SHP77 (cell line): ENCODE measurements at places on chromosomes 2 and 18.
A peak's percentile ranks its signal among the peaks of the same experiment; 100 is the strongest.

DNA sequence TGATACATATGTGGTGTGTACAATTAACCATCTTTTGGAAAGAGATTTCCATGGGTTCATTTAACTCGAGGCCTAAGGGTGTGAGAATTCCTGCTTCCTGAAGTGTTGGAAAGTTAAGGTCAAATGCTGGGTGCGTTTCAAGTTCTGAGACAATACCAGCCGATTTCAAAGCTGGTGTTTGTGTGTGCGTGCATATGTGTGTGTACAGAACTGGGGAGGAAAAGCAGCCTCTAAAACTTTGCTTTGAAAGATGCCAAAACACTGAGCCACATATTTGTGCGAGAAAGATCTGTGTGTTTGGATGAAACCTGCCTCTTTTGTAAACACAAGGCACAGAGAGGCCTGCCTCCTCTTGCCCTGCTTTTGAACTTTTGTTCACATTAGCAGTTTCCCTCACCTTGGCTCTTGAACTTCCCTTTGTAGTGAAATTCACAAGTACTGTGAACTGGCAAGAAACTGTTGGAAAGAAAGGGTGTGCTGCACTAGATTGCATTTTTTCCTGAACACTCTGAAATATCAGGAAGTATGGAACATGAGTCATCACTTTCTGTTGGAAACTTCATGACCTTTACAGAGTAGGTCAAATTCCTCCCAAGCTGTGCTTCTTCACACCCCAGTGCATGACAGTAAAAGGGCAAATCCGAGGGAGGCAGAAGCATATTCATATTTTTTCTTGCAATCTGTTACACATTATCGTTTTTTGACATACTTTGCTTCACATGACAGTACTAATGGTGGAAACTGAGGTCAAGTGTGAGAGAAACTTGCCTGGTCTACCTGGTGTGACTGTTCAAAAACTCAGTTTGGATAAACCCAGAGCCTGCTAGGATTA is 20.0 kb upstream of the CAVIN2 start:
- no peak for DNase-seq

DNA sequence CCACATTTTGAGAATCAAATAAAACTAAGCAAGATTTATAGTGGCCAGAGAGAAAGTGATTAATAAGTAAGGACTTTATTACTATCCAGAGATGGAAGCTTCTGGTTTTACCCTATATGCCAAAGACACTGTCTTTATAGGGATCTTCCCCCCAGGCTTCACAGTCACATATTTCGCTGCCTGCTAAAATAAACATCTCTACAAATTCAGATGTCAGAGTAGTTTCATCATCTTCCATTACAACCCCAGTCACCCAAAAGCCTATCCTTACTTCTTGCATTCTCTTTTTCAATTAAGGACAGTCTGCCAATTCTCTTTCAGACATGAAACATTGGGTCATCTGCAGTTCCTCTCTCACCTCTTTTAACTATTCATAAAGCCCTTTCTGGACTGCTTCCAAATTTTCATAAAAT is 28.3 kb downstream of the CREB1 start:
- no peak for DNase-seq

- DNase-seq = no peak
Observed at GRCh38 chr2:99183025-99183424, 2.0 kb downstream of the MRPL30 start.

- no peak for DNase-seq
Observed at GRCh38 chr2:237271698-237272652, 142.0 kb downstream of the COL6A3 start.

- DNase-seq = no peak
Observed at GRCh38 chr18:51053814-51054213, 23.8 kb downstream of the SMAD4 start.

DNA sequence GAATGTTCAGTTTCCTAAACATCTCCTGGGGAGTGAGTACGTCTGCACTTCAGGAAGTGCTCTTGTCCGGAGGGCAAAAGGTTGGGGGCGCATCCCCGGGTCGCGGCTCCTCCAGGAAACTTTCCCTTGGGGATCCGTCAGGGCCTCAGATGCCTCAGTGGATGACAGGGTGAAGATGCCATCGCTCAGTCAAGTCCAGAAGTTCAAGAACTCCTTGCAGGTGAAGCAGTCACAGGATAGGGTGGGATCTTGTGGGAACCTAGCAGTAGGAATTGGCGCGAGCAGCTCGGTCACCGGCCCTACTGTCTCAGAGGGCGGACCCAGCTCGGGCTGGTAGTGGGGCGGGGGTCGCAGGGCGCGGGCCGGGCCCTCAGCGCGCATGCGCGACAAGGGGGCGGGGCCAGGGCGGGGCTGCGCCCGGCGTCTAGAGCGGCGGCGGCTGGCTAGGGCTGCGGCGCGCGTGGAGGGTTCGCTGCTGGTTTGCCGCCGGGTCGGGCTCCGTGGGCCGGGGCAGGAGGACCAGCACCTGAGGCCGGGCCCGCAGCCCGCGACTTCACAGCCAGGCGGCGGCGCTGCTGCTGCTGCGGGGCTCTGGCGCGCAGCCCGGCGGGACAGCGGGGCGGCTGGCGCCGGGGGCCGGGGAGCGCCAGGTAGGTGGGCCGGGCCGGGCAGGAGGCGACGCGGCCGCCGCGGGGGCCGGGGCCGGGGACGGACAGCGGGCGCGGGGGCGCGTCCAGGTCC is at the start of gene INPP4A:
INPP4A (plus strand) TSS at position 423 of the 741 bp plus-strand sequence. CDS start 75,191 bp downstream, outside the sequence.
- DNase-seq = peak; percentile 68

DNA sequence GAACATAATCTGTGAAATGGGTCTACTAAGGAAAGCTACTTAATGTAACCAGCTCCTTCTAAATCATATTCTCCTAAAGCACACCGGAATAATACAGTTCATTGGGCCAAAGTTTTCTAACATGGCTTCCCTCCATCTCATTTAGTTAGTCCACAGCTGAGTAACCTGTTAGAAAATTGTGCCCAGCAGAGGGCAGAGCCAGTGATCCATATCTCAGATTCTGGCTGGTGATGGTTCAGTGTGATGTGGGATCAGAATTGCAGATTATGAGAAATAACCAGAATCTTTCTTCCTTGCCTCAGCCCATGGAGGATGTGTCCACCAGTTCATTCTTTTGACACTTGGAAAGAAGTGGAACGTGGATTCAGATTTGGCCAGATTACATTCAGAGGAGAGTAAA is 9.4 kb upstream of the CTLA4 start:
- DNase-seq = no peak

DNA sequence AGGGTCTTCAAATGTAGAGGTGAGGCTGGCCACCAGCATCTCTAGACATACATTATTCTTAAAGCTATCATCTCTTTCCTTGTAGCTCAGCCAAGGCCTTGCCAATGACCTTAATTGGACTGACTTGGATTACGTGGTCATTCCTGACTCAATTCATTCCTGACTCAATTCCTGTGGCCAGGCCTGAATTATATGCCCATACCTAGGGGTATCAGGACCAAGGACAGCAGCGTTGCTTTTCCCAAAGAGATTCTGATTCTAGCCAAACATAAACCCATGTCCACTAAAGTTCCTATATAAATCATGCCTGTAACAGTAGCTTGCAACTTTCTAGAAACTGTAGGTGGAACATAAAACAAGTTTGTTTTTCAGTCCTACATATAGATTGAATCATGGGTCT is 231.7 kb downstream of the ARL6IP6 start:
- no peak for DNase-seq

DNA sequence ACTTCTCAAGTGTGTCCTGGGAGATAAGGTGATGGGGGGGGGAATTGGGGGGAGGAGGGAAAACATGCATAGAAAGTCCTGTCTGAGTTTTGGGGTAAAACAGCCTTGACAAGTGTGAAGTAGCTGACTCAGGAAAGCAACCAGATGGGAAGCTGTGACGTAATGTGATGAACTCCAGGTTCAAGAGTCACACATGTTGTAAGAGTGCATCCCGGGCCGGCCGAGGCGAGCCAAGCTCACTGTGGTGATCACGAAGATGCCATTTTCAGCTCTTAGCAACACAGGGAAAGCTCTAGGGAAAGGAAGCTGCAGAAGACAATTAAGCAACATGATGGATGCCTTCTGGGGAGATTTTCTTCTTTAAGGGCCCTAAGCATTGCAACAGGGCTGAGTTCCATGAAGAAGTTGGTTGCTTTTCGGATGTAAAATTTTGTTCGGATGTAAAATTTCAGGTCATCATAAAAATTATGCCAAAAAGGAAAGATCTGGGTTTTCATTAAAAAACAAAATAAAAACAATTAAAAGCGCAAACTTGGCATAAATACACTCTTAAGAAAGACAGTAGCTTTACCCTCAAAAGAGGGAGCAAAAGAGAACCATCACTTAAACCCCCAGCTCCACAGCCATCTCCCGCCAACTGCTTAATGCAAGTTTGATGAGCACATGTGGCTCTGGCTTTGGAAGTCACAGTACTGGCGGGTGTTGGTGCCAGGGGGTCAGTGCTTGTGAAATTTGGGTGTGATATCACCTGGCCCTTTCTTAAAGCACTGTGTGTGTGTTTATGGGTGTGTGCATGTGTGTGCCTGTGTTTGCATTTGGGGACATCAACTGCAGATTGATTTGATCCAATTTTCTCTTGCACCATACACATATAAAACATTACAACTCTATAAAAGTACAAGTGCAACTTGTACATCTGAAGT is 19.1 kb downstream of the SERTAD2 start:
- no peak for DNase-seq

DNA sequence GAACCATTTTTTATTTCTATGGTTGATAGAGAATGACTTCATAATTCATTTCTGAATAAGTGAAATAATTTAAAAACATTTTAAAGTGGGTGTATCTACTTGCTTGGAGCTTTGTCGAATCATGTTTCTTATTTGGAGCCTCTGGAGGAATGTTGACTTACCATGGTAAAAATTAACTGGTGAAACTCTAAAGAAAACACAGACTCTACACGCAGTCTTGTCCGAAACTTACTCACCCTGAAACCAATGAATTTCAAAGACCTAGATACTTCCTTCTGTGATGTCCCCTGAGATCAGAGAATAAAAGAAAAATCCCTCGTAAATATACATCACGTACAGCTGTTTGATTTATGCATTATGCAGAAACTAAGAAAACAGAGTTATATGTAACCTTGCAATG is 665.2 kb upstream of the NRXN1 start:
- no peak for DNase-seq

- no peak for DNase-seq
Observed at GRCh38 chr2:71340176-71340575, 8.6 kb downstream of the ZNF638 start.

DNA sequence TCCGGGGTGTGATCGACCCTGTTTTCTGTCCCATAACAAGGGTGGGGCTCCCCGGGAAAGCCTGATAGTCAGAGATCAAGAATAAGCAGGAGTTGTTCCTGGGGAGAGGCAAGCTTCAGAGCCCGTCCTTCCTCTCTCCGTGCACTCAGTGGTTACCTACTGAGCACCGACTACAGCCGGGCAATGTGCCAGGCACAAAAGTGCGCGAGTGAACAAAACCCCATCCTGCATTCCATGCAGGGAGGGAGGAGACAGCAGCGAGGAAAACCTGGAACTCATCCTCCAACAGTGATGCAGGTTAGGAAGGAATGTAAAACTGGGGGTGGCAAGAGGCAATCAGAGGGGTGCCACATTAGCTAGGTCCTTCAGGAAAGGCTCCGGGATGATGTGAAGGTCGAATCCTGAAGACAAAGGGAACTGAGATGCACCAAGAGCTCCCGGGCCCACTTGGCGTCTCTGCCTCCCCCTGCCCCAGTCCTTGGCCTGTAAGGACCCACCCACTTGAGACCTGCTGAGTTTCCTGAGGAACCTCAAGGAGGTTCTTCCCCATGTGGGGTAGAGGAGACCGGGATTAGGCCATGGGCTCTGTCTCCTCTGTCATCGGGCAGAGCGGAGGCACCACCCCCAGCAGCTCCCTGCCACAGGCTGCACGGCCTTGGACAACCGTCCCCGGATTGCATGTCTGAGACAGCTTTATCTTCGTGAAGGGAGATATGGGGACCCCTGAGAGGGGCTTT is 198.2 kb downstream of the NDUFA10 start:
- no peak for DNase-seq

GRCh38 chr2:132583666-132584360 is 86.2 kb downstream of the LYPD1 start:
- no peak for DNase-seq

- no peak for DNase-seq
Observed at GRCh38 chr2:155846259-155846658, 486.3 kb downstream of the NR4A2 start.

GRCh38 chr2:13583609-13584008 is 866.9 kb downstream of the TRIB2 start:
- no peak for DNase-seq

GRCh38 chr2:2839393-2839781 is 508.3 kb upstream of the MYT1L start:
- no peak for DNase-seq

DNA sequence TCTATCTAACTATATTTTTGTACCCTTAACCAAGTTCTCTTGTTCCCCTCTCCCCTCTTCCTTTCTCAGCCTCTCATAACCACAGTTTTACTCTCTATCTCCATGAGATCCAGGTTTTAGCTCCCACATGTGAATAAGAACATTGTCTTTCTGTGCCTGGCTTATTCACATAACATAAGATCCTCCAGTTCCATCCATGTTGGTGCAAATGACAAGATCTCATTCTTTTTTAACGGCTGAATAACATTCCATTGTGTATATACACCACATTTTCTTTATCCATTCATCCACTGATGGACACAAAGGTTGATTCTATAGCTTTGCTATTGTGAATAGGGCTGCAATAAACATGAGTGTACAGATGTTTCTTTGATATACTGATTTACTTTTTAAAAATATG is 83.9 kb upstream of the TMEM178A start:
- no peak for DNase-seq

- no peak for DNase-seq
Observed at GRCh38 chr2:85893428-85894258, 4.9 kb upstream of the ST3GAL5 start.
